ENCODE measurements at places on chromosomes 16 and 17. TPM values are rescaled to one million over a fixed set of nuclear protein-coding genes. Genes with fewer than 3 reads are reported as not detected.

DNA sequence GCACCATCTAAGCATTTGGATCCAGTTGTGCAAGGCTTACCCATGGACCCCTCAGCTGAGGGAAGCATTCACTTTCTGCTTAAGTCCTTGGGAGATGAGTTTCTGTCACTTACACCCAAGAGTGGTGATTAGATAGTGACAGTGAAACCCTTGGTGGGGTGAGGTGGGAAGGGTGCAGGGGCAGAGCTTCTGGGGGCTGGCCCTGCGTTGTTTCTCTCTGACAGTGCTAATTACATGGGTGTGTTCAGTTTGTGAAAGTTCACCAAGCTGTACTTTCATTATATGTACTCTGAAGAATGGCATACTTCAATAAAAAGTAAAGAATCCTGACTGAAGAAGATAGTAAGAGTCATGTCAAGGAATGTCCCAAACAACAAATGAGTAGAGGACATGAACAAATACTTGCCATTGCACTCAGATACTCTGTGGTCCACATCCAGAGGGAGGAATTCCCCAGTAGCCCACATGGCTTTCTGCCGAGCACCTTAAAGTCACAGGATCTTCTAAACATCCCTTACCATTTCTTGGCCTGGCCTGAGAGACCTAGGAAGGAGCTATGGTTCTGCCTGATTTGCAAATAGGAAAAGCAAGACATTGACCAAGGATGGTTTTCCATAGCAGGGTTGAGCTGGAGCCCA is 8.4 kb downstream of the CHST6 start:
- DNase-seq: no peak

The NKD1 gene
- total RNA-seq: 54.7 TPM

DNA sequence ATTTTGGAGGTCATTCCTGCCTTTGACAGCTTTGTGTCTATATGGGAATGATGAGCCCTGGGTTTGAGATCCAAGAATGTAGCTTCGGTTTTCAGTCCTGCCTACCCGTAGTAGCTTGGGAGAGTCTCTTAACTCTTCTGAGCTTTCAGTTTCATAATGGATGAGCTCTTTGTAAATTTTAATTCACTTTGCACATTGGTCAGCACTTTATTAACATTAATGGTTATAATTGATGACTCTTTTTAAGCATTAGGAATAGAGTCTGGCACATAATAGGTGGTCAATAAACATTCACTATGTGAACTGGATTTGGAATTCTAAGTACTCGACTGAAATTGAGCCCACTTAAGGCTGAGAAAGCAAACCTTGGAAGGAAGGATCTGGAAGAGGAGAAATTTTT is 17.3 kb downstream of the GPR139 start:
- DNase-seq: no peak

DNA sequence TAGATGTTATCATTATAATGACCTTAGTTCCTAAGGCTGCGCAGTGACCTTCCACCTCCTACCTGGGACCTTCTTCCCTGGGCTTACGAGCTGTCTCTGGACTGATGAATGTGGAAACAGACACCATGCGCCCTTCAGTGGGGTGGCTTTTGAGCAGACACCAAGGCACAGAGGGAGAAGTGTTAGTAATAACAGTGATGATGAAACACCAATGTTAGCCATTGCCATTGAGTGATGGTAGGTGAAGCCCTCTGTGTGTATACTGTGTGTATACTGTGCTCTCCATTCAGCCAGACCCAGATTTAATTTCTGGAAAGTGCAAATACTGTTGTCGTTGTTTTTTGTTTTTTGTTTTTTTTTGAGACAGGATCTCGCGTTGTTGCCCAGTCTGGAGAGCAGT is 44.5 kb downstream of the CLEC16A start:
- no peak for DNase-seq

DNA sequence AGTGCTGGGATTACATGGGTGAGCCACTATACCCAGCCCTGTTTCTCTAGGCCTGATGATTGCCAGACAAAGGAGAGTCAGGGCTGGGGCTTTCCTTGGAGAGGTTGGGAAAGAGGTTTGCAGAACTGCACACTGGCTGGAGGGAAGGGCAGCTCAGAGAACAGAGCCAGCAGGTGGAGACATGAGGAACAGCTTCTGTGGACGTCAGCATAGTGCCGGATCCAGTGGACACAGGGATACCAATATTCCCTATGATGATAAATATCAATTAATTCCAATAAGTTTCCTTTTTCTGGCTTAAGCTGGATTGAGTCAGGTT is 43.2 kb upstream of the SCNN1B start:
- no peak for DNase-seq

DNA sequence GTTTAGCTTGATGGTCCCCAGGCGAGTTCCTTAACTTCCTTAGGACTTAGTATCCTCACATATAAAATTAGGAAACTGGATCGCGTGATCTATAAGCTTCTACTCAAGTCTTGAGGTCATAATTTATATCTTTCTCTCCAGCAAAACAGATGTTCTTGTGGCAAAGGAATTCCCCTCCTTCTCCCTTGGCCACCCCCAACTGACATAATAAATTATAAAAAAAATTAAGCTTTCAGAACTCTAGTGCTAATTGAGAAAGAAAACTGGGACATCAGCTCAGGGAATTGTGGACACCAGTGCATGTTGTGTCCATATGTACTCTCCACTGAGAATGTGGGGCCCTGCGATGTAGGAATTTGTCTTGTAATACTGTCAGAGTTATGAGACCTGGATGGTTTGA is 13.5 kb downstream of the GNAO1 start:
- DNase-seq: no peak

The MYH8 gene
- not detected for total RNA-seq

The TEX19 gene
- 0.23 TPM for total RNA-seq

DNA sequence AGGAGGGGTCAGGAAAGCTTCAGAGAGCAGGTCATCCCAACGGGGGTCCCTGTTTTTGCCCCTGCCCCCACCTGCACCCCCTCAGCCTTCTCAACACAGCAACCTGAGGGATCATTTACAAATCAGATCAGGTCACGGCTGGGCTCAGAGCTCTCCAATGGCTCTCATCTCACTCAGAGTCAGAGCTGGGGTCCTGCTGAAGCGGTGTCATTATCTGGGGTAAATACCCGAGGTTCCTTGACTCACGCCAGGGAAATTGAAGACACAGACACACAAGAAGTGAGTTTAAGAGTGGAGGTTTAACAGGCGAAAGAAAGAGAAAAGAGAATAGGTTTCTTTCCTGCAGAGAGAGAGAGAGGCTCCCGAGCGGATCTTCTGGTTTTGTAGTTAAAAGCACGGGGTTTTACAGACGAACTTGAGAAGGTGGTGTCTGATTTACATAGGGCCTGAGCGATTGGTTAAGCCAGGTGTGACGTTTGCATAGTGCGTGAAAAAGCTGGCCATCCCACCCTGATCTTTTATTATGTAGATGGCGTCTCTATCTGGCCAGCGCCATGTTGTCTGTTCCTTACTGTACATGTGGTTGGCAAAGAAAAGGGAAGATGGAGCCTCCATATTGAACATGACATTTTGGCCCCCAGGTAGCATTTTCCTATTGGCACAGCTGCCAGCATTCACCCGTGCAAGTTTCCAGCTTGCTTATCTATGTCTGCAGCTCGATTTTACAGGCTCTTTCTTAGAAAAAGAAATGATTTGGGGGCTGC is 51.4 kb downstream of the WSB1 start:
- peak; percentile 53 for DNase-seq

The SPATA22 gene
- not detected for total RNA-seq

DNA sequence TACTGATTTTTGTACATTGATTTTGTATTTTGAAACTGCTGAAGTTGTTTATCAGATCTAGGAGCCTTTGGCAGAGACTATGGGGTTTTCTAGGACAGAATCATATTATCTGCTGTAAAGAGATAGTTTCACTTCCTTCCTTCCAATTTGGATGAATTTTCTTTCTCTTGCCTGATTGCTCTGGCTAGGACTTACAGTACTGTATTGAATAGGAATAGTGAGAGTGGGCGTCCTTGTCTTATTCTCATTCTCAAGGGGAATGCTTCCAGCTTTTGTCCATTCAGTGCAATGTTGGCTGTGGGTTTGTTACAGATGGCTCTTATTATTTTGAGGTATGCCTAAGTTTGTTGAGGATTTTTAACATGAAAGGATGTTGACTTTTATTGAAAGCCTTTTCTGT is 290.1 kb downstream of the MAP2K4 start:
- DNase-seq: no peak
